ENCODE measurements at places on chromosomes 7 and 10.

DNA sequence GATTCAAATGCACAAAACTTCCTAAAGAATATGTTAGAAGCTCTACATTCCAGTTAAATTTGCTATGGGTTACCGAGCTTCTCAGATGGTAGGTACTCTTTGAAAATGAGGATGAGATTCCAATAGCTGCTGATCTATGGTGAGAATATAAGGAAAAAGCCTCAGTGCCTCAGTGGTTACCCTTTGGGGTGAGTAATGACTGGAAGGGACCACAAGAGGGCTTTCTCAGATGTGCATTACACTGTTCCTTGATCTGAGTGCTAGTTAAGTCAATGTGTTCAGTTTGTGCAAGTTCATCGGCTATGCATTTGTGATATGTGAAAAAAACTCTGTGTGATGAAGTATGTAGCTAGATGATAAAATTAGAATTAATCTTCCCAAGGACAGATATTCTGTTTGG is 3.5 kb downstream of the NRCAM start:
- DNase-seq = no peak

GRCh38 chr10:35262436-35262835 is 73.9 kb upstream of the CCNY start:
- no peak for DNase-seq

DNA sequence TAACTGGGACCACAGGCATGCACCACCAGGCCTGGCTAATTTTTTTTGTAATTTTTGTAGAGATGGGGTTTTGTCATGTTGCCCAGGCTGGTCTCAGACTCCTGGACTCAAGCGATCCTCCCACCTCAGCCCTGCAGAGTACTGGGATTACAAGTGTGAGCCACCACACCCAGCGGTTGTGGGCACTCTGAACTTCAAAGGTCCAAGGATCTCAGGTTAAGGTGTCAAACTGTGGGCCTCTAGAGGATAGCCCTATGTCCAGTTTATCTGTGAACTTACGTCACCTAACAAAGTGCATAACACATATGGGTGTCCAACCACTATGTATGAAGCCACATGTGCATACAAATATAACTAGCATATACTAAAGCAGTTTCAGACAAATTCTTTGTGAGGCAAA is 3.2 kb upstream of the IL2RA start:
- DNase-seq = no peak

DNA sequence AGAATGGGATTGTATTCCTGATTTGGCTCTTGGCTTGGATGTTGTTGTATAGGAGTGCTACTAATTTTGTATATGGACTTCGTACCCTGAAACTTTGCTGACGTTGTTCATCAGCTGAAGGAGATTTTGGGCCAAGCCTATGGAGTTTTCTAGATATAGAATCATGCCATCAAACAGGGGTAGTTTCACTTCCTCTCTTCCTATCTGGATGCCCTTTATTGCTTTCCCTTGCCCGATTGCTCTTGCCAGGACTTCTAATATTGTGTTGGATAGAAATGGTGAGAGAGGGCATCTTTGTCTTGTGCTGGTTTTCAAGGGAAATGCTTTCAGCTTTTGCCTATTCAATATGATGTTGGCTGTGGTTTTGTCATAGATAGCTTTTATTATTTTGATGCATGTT is 92.3 kb downstream of the CCDC7 start:
- DNase-seq = no peak

DNA sequence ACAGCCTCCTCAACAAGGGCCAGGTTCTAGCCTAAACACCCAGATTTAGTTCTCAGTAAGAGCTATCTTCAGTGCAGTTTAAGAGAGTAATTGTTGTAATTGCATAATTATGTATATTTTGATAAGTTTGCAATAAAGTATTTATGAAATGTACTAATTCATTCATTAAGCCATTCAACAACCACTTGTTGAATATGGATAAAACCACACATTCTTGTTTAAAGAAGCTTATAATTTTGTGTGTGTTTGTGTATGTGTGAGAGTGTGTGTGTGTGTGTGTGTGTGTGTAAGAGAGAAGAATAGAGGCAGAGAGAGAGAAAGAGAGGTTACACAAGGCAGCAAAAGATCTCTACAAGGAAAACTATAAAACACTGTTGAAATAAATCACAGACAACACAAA is 115.0 kb upstream of the SLC25A13 start:
- no peak for DNase-seq

- no peak for DNase-seq
Measured at GRCh38 chr10:72087969-72088888, at the start of gene SPOCK2. Gene SPOCK2 (minus strand): TSS chr10:72088551. CDS start chr10:72088328, 223 bp downstream.

DNA sequence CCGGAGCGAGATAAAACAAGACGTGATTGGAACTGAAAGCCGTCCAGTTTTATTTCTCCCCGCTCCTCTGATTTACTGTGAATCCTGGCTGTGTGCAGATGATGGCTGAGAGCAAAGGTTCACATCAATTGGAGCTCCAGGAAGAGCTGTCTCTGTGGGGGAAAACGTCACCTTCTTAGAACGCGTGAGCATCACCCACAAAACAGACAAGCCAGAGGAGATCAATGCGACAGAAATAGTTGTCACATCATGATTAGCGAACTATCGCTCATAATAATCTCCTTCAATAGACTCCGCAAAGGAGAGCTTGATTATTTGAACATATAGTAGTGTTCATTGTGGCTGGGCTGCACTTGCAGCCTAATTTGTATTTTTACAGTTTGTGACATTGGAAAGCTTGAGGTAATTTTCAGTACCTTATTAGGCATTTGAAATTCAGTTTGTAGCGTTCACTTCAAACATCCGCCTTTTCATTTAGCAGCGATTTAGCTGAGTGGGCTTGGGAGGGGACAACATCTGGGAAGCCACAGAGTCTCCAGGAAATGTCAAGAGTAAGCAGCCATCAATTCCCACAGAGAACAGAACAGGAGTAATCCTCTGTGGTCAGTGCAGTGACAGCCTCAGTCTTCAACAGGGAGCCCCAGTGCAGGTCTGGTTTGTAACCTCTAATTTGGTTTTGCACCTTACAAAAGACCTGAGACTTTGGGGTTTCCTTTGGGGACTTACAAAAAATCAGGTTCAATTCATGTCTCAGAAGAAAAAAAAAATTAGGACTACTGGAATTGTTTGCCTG is 276.8 kb upstream of the PFKP start:
- DNase-seq = no peak

- DNase-seq = no peak
Measured at GRCh38 chr10:80909254-80909653, 371.6 kb downstream of the SH2D4B start.

DNA sequence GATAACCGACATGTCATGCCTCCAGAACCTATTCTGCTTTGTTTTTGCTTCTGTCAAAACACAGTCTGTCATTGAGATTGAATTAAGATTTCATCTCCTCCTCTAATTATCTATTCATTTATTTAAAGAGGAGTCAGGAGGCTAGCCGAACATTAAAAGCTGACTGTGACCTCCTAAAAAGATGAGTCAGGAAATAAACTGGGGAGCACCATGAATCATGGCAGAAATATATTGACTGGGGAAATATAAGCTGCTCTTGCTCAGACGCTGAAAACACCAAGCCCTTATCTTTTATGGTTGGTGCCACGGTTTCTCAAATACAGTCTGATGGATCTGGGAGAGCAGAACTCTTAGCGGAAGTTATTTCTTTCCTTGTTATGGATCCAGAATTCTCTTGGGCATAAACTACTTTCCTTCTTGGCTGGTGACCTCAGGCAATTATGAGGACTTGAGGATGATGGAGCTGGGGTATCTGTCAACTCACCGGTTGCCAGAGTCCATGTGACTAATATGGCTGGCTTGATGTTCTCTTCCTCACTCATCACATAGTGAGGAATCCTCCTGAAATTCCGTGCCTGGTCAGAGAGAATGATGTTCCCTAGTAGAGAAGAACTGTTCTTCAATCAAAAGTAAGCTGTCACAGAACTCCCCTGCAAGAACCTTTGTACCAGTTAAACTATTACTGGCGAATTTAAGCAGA is 307.6 kb upstream of the PHYHIPL start:
- no peak for DNase-seq

DNA sequence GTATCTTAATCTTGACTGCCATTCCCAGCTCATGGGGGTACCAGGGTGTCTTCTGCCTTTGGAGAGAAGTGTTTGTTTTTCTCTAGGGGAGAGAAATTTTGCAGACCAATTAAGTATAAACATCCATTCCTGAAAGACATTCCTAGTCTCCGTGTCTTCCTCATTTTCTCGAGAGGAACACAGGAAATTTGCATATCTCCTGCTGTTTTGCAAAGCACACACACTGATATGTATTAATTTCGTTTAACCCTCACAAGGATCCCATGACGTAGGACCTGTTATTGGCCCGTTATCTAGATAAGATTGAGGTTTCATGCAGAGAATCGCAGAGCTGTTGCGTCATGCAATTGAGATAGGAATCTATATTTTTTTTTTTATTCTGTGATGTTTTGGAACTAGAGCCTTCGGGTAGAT is 944 bp downstream of the RHBDD2 start:
- no peak for DNase-seq
